ENCODE measurements at places on chromosomes 4 and X.

GRCh38 chr4:128286474-128287058 is 1.0 kb downstream of the PGRMC2 start:
- no peak for DNase-seq

- no peak for DNase-seq
Measured at GRCh38 chr4:94827481-94828110, 69.8 kb downstream of the BMPR1B start.

GRCh38 chrX:33138677-33139249 is 72.6 kb downstream of the DMD start:
- no peak for DNase-seq

DNA sequence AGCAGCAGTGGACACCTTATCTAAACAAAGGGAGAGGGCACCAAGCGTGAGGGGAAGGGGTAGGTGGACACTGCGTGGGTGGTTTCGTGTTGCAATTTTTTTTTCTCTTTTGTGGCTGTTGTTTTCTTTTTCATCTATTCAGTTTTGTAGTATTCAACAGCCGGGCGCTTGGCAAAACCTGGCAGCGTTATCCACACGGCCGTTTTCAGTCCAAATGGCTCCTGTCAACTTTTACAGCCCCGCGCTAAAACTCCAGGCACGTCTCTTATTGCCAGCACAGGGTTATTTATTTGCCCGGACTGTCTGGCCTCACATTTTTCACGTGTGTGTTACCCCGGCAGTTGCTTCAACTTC is 192.2 kb downstream of the BCOR start:
- no peak for DNase-seq

- no peak for DNase-seq
Measured at GRCh38 chrX:40262157-40263013, 164.6 kb upstream of the BCOR start.

- no peak for DNase-seq
Measured at GRCh38 chr4:14177987-14178386, 550.5 kb upstream of the BOD1L1 start.

DNA sequence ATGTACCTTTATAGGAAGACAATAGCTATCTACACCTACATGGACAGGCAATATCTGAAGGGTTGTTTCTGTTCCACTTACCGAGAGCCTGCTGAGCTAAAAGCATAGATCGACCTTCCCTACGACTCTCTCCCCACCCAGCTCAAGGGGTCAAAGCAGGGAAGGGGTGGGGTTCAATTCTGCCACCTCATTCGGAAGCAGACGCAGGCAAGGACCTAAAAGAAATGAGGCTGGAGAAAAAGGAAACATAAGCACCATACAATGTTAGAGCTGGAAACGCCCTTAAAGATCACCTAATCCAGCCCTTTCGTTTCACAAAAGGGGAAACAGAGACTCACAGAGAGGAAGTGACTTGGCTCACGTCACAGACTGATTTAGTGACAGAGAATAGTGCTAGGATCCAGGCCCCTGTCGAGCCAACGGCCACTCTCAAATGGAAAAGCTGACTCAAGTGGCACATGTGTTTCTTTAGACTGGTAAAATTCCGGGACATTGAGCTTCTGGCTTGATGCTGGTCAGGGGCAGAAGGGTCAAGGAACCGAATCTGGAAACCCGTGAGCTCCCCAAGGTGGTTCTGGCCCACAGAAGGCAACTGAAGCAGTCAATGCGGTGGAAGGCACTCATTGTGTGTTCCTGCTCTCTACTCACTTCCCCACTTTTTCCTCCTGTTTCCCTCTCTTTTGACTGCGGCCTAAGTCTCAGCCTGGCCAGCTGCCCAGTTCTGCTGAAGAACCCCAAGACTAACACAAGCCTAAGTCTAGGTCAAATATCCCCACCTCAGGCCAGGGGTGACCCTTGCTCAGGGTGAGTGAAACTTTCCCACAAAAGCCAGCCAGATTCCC is 7.5 kb downstream of the SEPTIN6 start:
- DNase-seq: peak; percentile 74

GRCh38 chrX:49919617-49920016 is 2.8 kb upstream of the CLCN5 start:
- DNase-seq: no peak

DNA sequence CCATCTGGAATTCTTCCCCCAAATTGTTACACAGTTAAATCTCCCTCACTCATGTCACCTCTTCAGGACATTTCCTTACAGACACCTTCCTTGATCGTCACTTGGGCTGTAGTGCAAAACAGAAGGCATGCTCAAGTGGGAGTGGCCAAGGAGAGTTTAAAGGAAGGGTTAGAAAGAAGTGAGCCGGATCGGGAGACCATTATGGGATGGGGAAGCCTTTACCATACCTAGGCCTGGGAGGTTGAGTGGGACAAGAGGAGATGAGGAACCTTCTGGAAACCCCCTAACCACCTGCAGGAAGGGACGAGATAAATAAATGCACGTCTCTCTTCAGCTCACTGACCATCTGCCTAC is 102.7 kb downstream of the UCHL1 start:
- DNase-seq: no peak

DNA sequence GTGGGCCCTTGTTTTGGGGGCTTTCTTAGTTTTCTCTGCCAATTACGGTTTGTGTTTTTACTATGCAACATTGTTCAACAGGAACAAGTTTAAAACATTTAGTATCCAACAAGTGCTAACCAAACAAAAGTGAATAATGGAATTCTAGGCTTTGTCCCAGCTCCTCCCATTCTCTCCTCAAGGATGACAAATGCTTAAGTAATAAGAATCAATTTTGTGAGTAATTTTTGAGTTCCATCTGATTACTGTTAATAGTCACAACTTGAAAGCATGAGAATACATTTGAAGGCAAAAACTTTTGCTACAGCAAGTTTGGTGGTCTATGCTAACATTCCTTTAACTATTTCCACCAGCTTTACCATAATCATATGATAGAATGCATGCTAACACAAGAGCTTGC is 78.1 kb upstream of the HPGD start:
- DNase-seq: no peak

- DNase-seq: peak; percentile 42
Measured at GRCh38 chr4:14165222-14165920, 537.8 kb upstream of the BOD1L1 start.

DNA sequence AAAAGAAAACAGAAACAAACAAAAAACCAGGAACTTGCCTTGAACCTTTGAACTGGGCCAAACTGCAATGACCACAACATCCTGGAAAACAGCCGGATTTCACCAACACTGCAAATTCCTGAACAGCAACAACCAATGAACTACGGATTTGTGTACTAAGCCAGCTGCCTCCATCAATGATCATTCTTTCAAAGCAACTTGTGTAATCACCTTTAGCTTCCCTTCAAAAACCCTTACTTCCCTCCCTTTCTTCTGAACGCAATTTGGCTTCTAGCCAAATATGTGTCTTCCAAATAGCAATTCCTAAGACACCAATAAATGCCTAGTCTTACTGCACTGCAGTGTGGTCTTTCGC is 98.5 kb upstream of the FAM47C start:
- DNase-seq: no peak

GRCh38 chrX:47191806-47192401 is 1.7 kb upstream of the UBA1 start:
- no peak for DNase-seq

GRCh38 chr4:113397114-113397701 is 347.8 kb downstream of the ANK2 start:
- DNase-seq: no peak

DNA sequence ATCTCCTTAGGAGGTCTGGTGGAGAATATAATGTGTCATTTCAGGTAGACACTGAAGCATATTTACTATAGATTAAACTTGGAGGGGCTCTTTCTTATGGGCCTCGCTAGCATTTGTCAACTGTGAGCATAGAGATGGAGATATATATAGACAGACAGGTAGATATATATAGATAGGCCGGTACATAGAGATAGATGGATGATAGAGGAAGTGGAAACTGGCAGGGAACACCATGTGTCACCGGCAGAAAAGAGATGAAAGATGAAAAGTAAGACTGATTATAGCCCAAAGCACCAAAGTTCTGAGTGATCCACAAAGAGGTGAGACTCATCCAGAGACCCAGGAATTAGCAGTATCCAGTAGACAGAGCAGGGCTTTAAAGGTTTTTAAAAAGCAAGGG is 268.1 kb downstream of the FBXW7 start:
- DNase-seq: no peak

- DNase-seq: no peak
Measured at GRCh38 chr4:8534129-8534528, 46.1 kb upstream of the GPR78 start.

- no peak for DNase-seq
Measured at GRCh38 chrX:136146614-136147314, 569 bp upstream of the FHL1 start.

- DNase-seq: no peak
Measured at GRCh38 chrX:3312109-3312508, 34.3 kb downstream of the MXRA5 start.

- DNase-seq: no peak
Measured at GRCh38 chrX:75547783-75548182, 24.9 kb upstream of the ZDHHC15 start.

DNA sequence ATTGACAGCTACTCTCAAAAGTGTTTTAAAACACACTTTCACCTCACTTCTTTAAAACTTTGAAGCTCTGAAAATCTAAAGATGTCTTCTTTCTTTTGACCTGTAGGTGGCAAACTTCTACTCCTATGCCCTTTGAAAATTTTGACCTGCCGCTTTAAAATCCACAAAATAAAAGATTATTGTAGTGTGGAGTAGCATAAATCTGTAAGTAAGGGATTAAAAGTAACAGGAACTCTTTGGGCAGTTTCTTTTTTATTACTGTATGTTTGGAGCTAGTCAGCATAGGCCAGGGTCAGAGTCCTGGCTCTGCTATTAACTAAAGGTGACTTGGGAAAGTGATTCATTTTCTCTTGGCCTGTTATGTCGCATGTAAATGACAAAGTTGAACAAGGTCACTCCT is 25.5 kb downstream of the BBS12 start:
- DNase-seq: no peak

- no peak for DNase-seq
Measured at GRCh38 chr4:71009890-71010588, 16.6 kb downstream of the DCK start.

DNA sequence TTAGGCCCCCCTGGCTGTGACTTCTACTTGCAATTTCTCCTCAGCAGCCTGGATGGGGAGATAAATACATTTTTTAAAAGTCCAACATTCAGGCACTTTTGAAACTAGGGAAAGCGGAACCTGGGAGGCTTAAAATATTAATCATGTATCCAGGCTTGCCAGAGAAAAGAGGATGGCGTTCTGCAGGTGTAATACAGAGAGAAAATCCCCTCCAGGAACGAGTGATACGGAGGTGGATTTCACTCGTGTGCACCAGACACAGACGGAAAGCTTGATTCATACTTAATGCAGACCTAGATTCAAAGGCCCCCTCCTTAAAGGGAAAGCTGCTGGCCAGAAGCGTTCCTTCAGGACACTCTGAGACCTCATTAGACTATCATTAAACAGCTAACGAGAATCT is 354.0 kb upstream of the BOD1L1 start:
- no peak for DNase-seq

DNA sequence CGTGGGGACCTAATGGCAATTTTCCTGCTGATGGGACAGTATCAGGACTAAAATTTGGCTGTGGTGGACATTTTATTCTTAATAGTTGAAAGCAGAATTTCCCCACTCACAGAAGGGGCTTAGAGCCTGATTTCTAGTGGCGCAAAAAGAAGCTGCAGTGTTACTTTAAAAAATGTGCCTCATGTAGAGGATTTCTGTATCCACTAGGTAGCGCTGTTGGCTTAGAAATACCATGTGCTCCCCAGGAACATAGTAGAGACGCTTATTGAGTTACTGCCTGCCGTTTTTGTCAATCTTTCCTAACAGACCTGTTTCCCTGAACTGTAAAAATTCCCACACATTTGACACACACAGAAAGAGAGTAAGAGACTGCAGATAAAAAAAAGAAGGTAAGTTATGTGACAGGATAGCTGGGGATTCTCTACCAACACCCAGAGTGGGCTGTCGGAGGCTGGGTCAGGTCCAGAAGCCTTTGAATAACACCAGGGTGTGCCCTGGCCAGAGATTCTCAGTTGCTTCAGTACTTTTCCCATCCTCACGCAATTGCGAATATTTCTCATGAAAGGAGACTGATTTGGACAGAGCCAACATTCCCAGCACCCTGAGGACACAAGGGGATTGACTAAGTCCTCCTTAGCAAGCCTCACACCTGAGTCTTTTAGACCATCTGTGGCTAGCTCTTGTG is 88.4 kb downstream of the ZXDA start:
- DNase-seq: no peak

DNA sequence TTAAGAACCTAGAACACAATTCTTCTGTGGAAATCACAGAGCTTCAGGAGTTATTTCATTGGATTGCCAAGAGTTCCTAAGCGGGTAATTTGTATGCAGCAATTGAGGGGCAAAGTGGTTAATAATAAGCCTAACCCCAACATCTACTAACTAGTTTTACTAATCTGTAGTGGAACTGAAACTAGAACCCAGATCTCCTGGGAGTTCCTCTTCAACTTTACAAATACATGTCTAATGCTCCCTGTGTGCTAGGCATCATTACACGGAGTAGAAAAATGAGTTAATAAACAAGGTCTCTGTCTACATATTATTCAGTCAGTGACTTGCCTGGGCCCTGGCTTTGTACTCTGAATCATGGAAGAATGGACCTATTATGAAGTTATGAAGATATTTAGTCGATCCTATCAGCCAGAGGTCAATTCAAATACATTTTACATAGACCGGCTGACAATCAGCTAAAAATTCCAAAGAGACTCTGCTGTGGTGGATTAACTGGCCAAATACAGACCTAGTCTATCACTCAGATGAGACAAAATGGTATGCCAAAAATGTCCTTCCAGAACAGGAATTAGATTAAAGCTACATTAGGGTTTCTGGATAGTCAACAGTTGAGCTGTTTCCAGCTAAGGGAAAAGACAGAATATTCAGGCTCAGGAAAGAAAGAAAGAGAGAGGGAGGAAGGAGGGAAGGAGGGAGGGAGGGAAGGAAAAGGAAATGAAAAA is 326.0 kb downstream of the FBXW7 start:
- DNase-seq: no peak

- DNase-seq: no peak
Measured at GRCh38 chr4:47579235-47579634, 94.2 kb downstream of the ATP10D start.

- no peak for DNase-seq
Measured at GRCh38 chr4:102687373-102687981, 73.3 kb downstream of the MANBA start.

DNA sequence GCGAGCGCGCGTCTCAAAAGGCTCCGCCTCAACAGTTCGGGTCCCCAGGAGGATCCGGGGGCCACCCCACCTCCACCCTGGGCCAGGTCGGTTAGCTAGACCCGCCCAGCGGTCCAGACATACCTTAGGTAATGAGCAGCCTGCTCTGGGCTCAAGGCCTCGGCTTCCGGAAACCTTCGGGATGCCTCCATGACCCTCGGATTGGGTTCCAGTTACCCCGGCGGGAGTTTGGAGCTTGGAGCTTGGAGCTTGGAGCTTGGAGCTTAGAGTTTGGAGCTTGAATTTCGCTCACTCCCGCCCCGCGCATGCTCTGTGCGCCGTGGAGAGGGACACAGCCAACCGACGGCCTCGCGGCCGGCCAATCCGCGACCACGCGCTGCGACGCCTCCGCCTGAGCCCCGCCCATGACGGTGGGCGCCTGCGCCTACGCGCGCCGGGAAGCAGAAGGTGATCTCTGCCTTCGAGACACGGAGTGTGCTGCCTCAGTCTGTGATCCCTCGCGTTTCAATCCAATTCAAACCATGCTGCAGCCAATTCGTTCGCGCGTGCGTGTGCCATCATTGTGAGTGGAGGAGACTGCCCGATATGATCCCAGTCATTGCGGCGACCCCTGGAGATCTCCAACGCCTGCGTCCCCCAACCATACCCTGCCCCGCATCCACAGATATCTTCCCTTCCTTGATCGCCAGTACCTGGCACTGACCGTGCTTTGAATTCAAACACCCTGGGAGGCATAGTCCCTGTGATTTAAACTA is at the start of gene ERCC6L:
Gene ERCC6L, minus strand, starts transcription at position 307 of the 755 bp plus-strand sequence. Its CDS starts 116 bp downstream, at position 191.
- DNase-seq: peak; percentile 90
